Adrenal gland (tissue), 19 donors: ENCODE measurements at places on chromosomes 3 and 15. TPM values are rescaled to one million over a fixed set of nuclear protein-coding genes. Genes with fewer than 3 reads are reported as not detected.
A peak's percentile ranks its signal among the peaks of the same experiment; 100 is the strongest.

Gene TGM5
- total RNA-seq = not detected

Gene FBXO40
- total RNA-seq = 1.00 TPM

DNA sequence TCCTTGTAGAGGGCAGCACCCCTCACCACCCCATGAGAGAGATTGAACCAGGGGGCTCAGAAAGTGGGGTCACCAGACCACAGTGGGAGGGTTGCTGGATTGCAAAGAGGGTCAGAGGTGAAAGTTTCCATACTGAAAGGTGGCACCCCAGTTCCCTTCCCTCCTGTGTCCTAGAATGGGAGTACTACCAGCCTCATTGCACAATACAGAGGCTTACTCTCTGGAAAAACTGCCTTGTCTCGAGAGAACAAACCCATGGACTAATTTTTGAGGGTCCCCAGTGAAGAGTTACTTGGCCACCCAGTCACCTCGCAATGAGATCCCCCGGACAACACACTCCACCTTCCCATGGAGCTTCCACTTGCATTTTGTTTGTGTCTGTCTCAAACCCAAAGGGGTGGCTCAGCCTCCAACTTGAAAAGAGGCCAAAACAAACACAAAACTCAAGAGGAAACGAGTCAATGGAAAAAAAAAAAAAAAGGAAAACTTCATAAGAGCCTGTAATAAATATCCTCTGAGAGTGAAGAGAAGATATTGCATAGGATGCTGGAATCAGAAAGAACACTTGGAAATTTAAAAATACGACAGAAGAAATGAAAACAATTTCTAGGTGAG lies 18.6 kb downstream of the MESP2 start:
- DNase-seq = no peak
- H3K4me3 ChIP-seq = no peak overlapping the region
- H3K27me3 ChIP-seq = no peaks in the 10 kb centered on the region

DNA sequence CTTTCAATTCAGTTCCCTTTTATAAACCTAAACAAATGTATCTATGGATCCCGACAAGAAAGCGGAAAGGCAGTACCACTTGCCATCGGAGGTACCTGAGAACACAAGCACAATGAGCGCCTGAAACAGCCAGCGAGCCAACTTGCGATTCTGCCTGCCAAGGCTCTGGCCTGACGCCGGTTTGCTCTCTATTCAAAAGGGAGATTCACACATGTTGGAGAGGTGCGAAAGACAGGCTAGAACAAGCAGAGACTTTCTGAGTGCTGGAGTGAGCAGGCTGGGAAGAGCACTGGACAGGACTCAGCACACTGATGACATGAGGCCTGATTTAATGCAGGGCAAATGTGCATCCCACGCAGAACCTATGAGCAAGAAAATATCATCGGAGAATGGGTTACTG lies 17.7 kb upstream of the PRR23E start:
- no peak for DNase-seq
- H3K27me3 ChIP-seq = peaks cover 4% of the 10 kb centered on the region
- no peaks in the 10 kb centered on the region for H3K36me3 ChIP-seq
- no peak overlapping the region for H3K4me3 ChIP-seq

GRCh38 chr15:33888176-33888575 lies 80.1 kb upstream of the CHRM5 start:
- H3K4me3 ChIP-seq = no peak overlapping the region
- H3K4me1 ChIP-seq = no peaks in the 10 kb centered on the region
- no peak for DNase-seq

DNA sequence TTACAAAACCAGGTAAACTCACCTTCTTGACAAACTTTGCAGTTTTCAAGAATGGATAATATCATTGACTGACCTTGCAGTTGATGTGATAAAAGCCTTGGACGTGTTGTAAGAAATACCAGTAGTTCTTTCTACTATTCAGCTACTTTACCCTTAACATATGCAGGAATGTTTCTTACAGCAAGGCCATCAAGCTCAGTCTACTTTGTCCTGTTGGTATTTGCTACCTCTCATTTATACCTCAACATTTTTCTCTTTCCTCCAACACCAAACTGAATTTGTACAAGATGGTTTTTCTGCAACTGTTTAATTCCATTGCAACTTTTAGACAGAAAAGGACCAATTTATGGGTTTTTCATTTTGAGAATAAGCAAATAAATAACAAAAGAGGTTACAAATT lies 147.4 kb upstream of the BCHE start:
- H3K27me3 ChIP-seq = no peaks in the 10 kb centered on the region
- no peak for DNase-seq
- H3K36me3 ChIP-seq = no peaks in the 10 kb centered on the region
- H3K27ac ChIP-seq = no peak overlapping the region
- no peak overlapping the region for H3K4me3 ChIP-seq

DNA sequence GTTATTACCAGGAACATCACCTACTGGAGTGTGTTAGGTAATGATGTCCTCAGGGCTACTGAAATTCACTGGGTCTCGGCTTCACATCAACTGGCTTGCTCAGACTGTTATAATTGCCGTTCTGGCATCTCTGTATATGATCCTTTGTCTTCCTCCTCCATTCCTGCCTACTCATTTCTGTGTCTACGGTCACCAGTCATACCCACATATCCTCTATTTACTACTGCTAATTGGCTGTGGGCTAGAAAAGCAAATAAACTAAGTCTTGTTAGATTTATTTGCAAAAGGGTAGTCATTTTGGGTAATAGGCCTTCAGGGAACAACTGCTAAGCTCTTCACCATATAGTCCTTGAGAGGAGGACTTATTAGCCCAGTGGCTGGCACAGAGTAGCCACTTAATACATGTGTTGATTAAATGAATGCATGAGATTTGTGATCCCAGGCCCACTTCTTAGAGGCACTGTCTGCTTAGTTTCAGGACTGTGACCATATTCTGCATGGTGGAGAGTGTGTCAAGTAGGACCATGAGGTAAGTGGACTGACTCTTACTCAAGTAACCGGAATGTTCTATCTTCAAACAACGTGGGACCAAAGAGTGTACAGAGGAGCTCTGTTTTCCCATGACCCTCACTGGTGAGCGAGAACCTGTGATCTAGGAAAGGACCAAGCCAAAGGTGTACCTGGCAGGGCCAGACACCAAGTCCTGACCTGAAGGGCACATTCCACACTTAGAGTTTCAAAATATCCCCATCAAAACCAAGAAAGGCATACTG lies 13.2 kb downstream of the ZDHHC3 start:
- H3K4me1 ChIP-seq = peaks cover 12% of the 10 kb centered on the region
- H3K36me3 ChIP-seq = no peaks in the 10 kb centered on the region
- H3K27ac ChIP-seq = peak overlapping the region; percentile 23

DNA sequence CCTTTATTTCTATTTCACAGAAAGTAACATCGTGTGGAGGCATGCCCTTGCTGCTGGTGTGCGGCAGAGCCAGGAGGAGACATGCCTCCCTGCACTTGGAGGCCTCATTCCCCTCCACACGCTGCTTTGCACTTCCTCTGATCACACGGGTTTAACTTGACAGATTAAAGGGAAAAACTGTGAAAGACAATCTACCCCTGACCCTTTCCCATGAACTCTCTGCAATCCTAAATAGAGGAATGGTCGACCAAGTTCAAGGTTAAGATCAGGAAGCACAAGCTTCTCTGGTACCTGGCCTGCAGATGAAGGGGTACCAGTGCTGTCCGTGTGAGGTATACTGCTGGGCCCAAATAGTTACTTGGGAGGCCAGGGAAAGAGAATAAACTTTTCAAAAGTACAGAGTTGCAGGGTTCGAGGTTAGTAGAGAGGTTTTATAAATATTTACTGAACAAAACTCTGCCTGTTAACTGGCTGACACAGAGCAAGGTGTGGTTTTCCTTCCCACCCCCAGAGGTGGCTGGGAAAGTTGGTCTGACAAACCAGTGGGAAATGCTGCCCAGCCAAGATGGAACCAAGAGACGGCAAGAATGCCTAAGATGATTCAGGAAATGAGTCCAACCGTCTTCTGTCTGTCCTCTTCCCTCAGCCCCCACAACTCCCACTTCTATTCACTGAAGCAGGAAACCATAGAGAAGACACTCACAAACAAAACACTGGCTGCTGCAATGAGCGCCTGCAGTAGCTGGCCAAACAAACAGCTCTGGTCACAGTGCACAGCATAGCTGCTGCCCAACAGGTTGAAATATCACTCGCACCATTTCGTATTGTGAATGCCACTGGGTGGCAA lies 79.6 kb downstream of the IGF2BP2 start:
- no peak for DNase-seq
- H3K27me3 ChIP-seq = no peaks in the 10 kb centered on the region
- no peak overlapping the region for H3K27ac ChIP-seq

DNA sequence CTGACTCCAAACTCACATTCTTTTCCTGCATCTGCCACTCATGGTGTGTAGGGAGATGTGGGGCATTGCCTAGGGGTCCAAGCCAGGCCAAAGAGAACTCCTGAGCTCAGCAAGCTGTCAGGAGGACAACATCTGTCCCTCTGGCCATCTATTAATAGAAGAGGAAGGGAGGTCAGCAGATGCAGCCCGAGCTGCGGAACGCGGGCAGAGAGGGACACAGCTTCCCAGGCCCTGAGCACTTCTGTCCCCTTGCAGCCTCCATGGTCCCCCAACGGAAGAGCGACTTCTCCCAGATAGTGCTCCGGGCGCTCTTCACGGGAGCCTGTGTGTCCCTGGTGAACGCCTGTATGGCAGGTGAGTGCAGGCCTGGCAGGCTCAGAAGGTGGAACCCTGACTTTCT lies 37.3 kb upstream of the PDE8A start:
- no peak overlapping the region for H3K4me3 ChIP-seq
- H3K4me1 ChIP-seq = peaks cover 14% of the 10 kb centered on the region

DNA sequence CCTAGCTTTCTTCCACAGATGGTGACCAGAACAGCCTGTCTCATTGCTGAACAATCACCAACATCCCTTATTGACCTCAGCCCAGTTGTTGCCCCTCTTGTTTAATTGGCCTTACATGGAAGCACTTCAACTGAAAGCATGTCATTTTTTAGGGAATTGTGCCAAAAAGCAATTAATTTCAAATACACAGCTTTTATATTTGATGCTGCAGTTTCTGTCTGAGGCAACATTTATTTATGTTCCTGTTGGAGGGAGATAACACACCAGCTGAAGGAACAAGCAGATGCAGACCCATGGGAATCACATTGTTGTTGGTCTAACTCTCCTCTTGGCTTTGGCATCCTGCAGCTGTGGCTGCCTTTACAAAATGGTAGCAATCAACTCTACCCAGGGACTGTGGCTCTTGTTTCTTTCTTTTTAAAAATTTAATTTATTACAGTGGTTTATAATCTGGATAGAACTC lies 498.1 kb upstream of the RGMA start:
- H3K4me3 ChIP-seq = no peak overlapping the region
- H3K27ac ChIP-seq = no peak overlapping the region
- no peaks in the 10 kb centered on the region for H3K36me3 ChIP-seq
- H3K27me3 ChIP-seq = no peaks in the 10 kb centered on the region
- DNase-seq = no peak
